ENCODE measurements at places on chromosomes 6 and 20.

DNA sequence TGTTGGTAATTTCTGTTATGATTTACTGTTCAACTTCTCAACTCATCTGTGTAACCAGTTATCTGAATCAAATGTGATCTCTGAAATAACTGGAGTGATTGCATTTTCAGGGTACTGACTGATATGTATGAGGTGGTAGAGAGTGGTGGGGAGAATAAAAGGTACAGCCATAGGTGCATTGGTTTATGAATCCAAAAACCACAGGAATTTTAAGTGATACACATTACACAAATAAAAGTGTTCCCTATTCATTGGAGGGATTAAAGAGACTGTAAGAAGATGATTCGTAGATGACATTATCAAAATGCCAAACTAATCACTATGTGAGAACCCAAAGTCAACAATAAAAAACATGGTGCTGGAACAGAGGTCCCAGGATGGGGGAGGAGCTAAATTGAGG lies 158.7 kb upstream of the RSPO3 start:
- DNase-seq: no peak

DNA sequence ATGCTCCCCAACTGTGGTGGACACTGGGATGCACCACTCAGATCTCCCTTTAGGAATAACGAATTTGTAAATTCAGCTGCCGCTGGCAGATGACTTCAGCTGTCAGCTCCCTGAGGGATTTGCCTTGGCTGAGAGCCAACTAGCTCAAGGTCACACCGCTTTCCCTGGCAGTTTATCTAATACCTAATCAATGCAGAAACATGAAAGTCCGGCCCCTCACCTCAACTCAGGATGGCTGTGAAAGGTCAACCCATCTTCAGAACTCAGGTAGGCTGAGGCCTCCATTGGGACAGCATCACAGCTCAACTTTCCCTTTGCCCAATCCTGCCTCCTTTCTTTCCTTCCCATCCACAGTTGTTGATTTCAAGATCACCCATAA lies 22.8 kb upstream of the SCGN start:
- no peak for DNase-seq

DNA sequence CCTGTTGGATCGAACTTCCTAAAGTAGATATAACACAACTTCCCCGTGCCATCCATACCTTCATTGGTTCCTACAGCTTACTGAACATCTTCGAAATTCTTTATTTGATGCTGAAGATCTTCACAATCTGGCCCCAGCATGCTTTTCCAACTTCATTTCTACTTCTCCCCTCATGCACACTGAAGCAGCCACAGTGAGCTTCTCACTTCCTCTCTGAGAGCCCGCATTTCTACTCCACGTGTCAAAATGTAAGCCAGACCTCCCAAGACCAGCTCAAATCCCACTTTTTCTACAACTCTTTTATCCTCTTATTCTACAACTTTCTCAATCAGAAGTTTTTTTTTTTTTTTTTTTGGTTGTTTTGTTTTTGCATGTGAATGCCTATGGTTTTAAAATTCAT lies 254.7 kb downstream of the GMPR start:
- no peak for DNase-seq

DNA sequence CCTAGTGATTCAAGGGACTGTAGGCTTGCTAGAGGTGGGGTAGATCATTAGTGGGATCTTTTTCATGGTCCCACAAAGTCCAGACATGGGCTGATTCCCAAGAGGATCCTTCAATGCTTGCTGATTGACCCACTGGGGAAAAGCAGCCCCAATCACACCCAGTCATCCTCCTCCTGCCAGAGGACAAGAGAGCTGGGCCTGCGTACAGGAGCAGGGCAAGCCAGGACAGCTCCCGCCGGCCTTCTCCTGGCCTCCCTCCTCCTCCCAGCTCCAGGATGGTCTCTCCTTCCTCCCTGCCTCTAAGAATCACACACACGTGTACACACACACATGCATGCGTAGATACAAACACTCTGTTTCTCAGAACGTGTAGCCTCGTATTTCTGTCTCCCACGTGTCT lies 27.0 kb downstream of the KCNK15 start:
- DNase-seq: no peak

GRCh38 chr6:125027287-125027686 lies 65.0 kb downstream of the RNF217 start:
- DNase-seq: no peak

- DNase-seq: no peak
These were observed 24.1 kb upstream of the GTF3C6 start for GRCh38 chr6:110934381-110934898.

- DNase-seq: no peak
These were observed 235.1 kb downstream of the ZFAND3 start for GRCh38 chr6:38054527-38055202.

DNA sequence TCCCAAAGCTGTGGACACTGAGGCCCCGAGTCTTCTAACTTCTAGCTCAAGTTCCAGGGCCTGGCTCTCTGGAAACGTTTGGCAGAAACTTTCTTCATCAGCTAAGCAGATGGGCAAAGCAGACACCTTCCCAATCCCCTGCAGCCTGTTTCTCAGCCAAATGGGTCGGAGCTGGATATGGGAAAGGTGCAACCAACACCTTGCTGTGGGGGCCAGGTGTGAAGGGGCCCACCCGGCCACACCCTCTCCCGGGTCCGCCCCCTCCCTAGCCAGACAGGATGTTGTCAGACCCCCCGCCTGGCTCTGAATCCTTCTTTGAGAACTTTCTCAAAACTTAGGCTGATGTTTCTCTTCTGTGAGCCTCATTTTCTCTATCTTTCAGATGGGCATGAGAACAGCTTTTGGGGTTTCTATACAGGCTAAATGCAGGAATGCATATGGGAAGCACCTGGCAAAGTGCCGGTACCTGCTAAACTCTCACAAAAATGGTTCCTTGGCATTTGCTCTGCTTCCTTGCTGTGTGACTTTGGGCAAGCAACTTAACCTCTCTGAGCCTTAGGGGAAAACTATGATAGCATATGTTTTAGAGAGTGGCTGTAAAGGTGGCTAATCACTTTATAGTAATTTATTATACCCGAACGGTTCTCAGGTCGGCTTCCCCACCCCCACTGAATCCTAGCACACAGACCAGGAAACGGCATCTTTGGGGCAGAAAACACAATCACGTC lies 1.8 kb downstream of the SNAI1 start:
- no peak for DNase-seq

- peak; percentile 22 for DNase-seq
These were observed 2.5 kb upstream of the FKBP5 start for GRCh38 chr6:35691027-35691824.

DNA sequence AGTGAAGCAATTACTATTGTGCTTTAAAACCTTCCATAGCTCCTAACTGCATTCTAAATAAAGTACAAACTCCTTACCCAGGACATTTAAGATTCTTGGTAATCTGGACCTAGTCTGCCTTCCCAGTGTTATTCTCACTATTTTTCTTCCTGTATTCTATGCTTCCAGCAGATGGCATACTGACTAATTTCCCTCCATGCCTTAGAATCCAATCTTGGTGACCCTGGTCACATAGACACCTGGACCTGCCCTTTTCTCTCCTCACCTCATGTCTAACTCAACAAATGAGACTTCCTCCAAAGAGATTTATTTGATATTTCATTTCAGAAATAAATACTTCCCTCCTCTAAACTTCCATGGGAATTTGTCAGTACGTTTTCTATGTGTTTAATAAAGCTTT lies 25.8 kb downstream of the ROS1 start:
- no peak for DNase-seq

DNA sequence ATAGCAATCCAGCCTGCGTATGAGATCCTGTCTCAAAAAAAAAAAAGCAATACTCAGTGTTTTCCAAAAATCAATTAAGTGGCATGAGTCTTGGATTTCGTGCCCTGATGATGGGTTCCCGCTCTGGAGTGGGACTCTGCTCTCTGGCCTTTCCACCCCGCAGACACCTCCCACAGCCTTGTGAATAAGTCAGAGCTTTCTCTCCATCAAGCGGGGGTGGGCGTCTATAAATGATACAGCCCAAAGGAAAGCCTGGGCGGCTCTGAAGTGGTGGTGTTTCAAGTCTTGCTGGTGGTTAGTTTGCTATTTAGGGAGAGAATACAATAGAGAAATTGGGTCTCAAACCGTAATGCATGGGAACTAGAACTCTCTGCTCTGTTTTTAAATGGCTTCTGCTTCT lies 52.5 kb upstream of the TAGAP start:
- DNase-seq: no peak

- DNase-seq: no peak
These were observed 2.7 kb downstream of the DLL1 start for GRCh38 chr6:170288091-170288631.

- DNase-seq: no peak
These were observed 6.8 kb downstream of the ABCF1 start for GRCh38 chr6:30578051-30578450.

DNA sequence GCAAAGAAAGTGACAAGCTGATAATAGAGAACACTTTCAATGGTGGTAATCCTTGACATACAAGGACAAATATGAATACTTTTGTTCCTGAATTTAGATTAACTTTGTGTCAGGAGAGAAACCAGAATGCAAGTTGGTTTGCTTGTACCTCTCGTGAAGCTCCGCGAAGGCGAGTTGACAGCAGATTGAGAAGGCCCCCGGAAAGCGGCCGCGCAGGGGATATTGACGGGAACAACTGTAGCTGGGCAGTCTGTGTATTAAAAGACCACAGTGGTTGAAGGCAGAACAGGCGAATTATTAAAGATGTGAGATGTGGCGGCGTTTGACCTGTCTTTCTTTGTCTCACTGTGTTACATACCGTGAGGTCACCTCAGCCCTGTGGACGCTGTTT lies 175.8 kb upstream of the RALGAPA2 start:
- DNase-seq: no peak

GRCh38 chr6:88586371-88587149 lies 376.9 kb downstream of the RNGTT start:
- no peak for DNase-seq

DNA sequence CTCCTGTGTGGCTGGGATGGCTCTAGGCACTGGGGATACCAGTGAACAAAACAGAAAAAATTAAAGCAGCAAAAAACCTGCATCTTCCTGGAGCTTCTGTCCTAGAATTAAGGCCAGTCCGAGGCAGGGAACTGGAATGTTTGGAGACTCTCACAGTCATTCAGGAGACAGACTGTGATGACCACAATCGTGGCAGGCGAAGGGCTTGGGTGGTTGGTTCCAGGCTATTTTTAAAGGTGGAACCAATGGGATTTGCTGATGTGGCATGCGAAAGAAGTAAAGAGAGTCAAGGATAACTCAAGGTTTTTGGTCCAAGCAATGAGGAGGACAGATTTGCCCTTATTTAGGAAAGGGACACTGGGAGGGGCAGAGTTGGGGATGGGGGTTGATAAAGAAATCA lies 66.9 kb downstream of the SULF2 start:
- DNase-seq: no peak

GRCh38 chr20:38751360-38751976 lies 3.2 kb downstream of the ACTR5 start:
- no peak for DNase-seq

- DNase-seq: no peak
These were observed 1.2 kb upstream of the ARFGEF3 start for GRCh38 chr6:138160329-138161087.

DNA sequence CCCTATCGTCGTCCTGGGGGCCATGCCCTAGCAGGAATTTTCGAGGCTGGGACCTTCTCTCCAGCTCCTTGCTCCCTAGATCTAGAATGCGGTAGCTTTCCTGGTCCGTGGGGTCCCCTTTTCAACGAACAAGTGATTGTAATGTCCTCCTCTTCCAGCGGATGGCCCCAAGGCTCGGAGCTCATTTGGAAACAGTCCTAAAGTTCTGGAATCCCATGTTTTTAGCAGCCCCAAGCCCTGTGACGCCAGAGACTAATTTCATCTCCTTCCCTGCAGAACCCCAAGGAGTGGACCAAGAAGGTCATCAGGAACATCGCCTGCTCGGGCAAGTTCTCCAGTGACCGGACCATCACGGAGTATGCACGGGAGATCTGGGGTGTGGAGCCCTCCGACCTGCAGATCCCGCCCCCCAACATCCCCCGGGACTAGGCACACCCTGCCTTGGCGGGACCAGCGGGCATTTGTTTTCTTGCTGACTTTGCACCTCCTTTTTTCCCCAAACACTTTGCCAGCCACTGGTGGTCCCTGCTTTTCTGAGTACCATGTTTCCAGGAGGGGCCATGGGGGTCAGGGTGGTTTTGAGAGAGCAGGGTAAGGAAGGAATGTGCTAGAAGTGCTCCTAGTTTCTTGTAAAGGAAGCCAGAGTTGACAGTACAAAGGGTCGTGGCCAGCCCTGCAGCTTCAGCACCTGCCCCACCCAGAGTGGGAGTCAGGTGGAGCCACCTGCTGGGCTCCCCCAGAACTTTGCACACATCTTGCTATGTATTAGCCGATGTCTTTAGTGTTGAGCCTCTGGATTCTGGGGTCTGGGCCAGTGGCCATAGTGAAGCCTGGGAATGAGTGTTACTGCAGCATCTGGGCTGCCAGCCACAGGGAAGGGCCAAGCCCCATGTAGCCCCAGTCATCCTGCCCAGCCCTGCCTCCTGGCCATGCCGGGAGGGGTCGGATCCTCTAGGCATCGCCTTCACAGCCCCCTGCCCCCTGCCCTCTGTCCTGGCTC lies 48.5 kb downstream of the PYGB start:
- no peak for DNase-seq

GRCh38 chr6:98836025-98836961 lies 1.9 kb downstream of the POU3F2 start:
- no peak for DNase-seq

- DNase-seq: no peak
These were observed 29.7 kb upstream of the TMEM217 start for GRCh38 chr6:37287519-37288157.

- DNase-seq: peak; percentile 16
These were observed 465.4 kb upstream of the BTBD3 start for GRCh38 chr20:11452326-11452725.

GRCh38 chr20:13286607-13287006 lies 65.5 kb downstream of the ISM1 start:
- no peak for DNase-seq

DNA sequence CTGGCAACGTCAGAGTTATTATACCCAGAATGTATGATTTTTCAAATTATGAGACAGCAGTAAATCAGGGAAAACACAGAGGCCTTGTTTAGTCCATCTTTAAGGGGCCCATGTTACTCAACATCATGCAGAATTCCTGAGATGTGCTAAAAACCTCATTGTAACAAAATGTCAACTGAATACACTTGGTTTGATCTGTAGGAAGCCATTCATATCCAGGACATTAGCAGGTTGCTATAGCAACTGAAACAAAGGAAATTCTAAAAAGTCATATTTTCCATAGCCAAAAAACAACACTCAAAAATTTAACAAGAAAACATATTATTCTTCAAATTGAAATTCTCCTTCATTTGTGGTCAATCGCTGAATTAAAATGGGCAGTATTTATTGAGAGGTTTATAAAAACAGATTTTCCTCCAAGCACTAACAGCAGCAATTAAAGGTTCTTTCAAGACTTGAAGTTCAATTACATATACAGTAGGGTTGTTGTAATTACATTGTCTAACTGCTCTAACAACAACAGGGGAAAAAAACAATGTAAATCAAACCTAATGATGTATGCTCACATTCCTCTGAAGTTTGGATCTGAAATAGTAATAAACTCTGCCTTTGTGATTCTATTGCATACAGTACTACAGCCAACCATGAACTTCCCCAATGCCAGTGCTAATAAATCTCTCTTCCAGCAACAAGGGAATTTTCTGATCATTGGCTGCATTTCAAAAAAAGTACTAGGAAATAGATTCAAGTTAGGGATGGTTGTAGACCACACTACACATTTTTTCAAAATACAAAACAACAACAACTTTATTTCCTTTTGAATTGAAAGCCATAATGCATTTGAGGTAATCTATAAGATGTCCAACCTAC lies 34.9 kb downstream of the COL12A1 start:
- no peak for DNase-seq
